ENCODE measurements at places on chromosomes 3 and 15. TPM values are rescaled to one million over a fixed set of nuclear protein-coding genes. Genes with fewer than 3 reads are reported as not detected.

DNA sequence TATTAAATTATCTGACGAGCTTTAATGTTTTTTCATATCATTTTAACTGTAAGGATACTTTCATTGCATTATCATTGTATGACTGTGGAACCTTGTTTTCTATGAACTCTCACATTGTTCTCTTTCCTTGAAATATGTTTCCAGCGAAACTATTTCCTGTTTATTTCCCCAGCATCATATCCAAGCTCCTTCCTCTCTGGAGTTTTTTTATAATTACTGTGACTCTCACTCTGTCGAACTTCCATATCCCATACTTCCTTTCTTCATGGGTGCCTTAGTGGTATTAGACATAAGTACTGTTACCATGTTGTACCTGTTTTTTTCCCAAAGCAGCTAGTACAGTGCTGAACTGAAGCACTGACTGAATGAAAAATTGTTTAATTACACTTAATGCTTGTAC lies 373.6 kb upstream of the CNTN3 start:
- DNase-seq: no peak

DNA sequence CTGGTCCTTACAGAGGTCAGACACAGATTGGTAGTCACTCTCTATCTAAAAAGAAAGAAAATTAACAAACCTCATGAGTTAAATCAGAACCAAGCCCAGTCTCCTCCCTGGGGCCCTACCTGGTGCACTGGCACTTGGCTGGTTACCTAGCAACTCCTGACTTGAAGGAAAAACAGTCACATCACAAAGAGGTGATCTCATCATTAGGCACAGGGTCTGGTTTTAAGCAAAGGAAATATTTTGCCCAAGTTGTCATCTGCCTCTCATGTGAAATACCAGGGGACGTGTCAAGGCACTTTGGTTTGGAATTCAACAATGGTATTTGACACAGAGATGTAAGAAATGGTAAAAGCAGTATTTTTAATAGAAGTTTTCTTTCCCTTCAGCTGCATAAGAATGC lies 47.7 kb upstream of the FMN1 start:
- peak; percentile 98 for DNase-seq

- peak; percentile 7 for DNase-seq
Measured at GRCh38 chr15:95405447-95405846, 925.1 kb upstream of the NR2F2 start.

DNA sequence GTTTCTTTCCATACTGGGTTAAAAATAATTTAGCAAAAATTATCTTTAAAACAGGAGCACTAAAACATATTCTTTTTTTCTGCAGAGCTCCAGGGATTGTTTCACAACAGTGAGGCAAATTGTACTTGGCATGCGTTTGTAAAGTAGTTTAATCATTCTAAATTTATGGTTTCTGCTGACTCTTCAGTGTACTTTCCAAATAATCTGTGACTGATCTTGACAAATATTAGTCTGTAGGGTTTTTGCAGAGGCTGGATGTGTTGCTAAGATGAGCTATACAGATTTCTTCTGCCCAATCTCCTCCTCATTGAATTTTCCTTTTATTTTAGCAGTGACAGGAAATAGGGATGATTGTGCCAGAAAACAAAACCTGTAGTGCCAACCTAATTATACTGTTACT lies 328.0 kb upstream of the MANF start:
- DNase-seq: no peak

GRCh38 chr3:61087465-61087864 lies 163.8 kb downstream of the FHIT start:
- no peak for DNase-seq

Gene VIPR1
- total RNA-seq: 0.43 TPM

- no peak for DNase-seq
Measured at GRCh38 chr15:31023841-31024240, 32.4 kb upstream of the MTMR10 start.

DNA sequence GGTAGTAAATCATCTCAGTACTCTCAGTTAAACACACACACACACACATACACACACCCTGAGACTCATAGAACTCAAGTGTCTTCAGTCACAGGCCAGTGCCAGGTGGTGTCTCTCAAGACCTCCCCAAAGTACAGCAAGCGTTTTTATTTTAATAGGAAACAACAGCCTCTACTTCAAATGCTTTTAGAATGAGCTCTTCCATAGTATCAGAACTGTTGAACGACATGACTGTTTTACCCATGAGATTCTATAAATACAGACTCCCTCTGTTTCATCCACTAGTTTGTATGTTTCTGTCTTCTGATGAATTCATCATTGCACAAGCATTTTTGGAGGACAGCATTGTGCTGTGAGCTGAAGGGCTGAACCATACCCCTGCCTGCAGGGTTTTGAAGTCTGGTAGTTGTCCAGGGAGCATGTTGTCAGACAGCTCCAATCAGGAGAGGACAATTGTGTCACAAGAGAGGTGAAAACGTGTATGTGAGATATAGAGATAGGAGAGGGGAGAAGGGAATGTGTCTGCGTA lies 201.0 kb upstream of the BCL6 start:
- DNase-seq: no peak
